ENCODE measurements at places on chromosomes 1 and 21.

GRCh38 chr1:100353988-100354387, 1.7 kb downstream of the CDC14A start:
- no peak for DNase-seq

DNA sequence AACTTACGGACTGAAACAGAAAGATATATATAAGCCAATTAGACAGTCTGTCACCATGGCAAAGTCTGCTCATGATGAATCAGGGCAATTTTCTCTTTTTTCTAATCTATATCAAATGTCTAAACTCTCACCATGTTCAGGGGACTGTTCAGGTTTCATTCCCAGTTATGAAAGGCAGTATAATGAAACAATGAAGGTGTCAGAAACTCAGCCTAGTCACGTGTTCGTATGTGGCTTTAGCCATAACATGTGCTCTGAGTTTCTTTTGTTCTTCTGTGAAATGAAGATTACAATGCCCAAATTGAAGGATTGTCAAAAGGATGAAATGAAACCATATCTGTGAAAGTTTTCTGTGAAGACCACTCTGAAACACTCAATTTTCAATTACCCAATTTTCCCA, 392.9 kb downstream of the DSCAM start:
- DNase-seq = no peak

GRCh38 chr1:116411784-116412479, 38.9 kb downstream of the ATP1A1 start:
- DNase-seq = no peak

- DNase-seq = no peak
Observed at GRCh38 chr1:115706587-115707425, 61.7 kb downstream of the CASQ2 start.

DNA sequence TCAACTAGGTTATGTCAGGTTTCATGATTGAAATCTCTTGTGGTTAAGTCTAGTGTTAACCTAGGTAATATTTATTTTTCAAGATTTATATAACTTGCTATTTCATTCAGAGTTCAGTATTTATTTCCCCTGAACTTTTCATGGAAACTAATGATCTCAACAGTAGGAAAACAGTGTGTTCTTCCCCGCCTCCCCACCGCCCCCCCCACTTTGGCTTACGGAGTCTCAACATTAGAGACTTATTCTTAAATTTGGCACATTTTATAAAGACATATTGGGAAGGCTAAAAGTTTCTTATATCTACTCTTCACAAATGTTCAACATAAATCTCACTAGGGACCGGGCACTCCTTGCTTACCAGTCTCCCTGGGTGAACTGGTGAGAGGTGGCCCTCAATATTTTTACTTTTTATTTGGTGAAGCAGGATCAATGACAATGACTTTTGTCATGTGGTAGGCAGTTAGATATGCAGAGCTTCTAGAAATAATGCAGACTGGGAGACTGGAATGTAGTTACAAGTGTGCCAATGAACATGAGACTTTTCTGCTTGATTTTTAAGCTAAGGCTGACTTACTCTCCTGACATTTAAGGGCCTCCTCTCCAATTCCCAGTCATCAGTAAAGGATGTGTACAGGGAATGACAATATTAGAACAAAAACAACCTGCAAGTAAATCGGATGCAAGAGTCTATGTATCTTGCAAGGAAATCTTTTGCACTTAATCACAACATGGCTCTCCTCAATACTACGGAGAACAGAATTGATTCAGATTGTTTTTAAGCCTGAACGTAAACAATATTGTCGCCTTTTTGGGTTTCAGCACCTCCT, 1.7 kb upstream of the MAN1A2 start:
- DNase-seq = no peak

- DNase-seq = no peak
Observed at GRCh38 chr1:88433556-88433955, 250.5 kb upstream of the PKN2 start.

DNA sequence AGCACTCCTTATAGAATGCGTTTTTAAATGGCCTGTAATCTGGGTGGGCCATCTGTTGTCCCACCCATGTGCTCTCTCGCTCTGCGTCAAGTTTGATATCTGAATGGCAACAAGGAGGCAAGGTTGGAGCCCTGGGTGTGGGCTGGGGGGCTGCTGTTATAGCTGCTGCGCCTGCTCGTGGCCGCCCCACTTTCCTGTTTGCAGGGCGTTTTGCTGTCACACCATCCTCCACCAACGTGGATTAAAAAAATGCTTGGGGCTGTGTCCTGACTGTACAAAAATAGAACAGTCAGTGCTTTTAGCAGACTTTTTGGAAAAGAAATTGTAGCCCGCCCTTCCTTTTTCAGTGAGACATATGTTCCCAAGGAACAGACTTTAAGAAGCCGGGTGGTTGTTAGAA, 25.4 kb downstream of the UMODL1 start:
- no peak for DNase-seq

GRCh38 chr1:173190101-173190936, 16.8 kb downstream of the TNFSF4 start:
- DNase-seq = no peak

- DNase-seq = no peak
Observed at GRCh38 chr1:155608888-155609225, 1.2 kb upstream of the MSTO1 start.

DNA sequence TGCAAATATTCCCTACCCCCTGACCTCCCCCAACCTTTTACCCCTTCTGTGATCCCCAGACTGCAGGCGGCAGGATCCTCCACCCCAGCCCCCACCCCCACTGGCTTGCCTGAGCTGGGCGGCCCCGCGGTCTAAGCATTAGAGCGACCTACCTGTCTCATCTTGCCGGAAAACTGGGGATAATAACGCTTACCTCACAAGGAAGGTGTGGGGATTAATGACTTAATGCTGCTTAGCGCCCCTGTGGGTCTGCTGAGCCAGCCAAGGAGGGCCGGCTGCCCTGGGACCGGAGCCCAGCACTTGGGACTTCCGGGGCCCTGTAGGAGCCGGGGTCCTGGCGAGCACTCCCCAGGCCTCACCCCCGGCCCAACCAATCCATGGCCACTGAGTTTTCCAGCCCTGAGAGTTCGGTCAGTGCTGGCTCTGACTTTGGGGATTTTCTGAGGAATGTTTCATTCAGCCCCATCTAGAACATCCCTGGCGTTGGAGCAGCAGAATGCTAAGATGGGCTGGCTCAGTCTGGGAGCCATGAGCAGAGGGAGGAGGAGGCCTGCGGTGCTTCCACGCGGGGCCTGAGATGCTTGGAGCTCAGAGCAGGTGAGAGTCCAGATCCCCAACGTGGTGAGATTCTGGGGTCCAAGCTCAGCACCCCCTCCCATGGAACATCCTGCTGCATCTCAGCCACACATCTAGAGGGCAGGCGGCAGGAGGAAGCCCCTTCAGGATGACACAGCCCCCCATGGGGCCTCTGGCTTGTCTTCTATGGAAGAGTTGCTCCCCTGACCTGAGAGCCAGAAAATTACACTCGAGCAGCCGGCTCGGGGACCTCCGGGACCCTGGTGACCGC, 97.9 kb downstream of the RIPK4 start:
- DNase-seq = no peak

DNA sequence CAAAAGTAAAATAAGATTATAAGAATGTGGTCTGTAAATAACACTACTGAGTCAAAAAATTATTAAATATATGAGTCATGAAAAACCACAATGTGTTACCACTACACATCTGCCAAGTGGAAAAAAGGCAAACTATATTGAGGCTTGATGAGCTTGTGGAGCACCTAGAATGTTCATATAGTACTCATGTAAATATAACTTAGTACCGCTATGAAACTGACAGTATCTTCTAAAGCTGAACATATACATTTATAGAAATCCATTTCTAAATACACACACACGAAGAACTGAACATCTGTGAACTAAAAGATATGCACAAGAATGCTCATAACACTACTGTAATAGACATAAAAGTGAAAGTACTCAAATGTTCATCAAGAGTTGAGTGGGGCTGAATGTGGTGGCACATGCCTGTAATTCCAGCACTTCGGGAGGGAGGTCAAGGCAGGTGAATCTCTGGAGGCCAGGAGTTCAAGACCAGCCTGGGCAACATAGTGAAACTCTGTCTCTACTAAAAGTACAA, 18.5 kb upstream of the GBP3 start:
- peak; percentile 32 for DNase-seq

DNA sequence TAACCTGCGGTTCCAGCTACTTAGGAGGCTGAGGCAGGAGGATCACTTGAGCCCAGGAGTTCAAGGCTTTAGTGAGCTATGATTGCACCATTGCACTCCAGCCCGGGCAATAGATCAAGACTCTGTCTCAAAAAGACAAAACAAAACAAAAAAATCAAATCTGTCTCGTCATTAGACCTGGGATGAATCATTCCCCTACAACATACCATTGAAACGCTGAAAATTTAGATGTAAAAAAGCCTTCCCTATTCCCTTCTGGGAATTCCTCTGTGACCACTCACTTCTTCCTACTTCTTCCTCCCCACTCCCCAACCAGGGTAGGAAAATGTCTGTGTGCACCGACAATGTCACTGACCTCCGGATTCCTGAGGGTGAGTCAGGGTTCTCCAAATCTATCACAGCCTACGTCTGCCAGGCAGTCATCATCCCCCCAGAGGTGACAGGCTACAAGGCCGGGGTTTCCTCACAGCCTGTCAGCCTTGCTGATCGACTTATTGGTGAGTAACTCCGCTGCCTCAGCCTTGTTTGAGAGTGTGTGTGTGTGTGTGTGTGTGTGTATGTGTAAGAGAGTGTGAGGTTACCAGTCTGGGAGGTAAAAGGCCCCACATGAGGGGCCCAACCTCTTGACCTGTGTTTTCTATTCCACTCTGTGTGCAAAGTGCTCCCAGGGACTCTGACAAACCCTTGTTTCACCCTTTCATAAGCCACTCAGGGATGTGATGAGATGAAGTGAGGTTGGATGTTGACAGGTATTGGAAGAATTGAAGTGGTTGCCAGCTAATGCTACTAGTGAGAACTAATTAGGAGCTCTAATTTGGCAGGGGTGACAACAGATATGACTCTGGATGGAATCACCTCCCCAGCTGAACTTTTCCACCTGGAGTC, 16.3 kb upstream of the SARS1 start:
- no peak for DNase-seq

- DNase-seq = no peak
Observed at GRCh38 chr1:90783181-90783580, 66.1 kb upstream of the BARHL2 start.

DNA sequence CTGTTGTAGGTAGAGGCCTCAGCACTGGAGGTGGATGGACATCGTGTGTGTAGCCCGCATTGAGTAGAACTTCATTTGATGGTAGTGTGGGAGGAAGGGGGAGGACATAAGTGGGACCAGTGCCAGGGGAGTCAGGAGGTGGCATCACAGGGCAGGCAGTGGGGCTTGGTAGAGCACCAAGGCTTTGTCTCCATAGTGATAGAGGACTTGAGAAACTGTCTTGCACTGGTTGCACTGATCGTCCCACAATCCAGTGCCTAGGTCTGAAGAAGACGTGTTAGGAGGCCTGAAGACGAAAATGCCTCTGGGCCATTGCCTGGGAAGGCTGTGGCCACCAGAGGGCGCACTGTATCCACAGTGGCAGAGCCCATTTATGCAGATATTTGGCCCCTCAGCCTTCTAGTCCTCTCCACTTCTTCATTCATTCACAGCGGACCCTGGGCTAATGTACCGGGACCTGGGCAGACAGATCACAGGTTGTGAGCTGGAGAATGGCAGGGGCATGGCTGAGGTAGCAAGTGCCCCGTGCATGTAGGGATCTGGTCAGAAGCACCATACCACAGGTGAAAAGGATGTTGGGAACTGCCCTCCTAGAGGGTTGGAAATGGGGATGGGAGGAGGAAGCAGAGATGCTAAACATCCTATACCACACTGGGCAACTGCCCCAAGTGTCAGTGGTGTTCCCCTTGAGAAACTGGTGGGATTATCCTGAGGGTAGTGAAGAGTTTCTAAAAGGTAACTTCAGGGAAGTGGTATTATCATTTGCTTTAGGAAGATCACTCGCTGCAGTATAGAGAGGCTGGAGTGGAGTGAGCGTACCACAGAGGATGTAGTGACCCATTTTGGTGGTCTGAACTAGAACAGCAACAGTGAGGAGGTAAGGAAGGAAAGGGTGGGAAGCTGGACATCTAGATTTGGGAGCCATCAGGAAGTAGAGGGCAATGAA, 95.3 kb downstream of the PIK3R3 start:
- DNase-seq = peak; percentile 90

DNA sequence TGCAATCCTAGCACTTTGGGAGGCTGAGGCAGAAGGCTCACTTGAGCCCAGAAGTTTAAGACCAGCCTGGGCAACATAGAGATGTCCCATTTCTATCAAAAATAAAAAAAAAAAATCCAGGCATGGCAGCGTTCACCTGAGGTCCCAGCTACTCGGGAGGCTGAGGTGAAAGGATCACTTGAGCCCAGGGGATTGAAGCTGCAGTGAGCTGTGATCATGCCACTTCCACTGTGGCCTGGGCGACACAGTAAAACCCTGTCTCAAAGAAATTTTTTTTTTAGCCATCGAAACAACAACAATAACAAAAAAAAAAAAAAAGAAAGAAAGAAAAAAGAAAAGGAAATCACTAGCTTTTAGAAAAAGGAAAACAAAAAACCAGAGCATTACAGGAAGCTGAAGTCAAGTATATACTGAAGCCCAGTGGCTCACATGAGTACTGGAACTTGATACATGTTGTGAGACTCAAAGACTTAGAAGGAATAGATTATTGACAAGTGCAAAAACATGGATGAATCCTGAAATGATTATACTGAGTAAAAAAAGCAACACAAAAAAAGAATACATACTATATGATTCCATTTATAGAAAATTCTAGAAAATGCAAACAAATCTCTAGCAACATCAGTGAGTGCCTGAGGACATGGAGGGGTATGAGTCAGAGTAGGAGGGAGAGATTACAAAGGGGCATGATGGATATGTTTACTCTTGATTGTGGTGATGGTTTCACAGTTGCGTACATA, 6.1 kb upstream of the RABGAP1L start:
- no peak for DNase-seq

GRCh38 chr1:220732137-220732536, 16.0 kb upstream of the MTARC2 start:
- DNase-seq = no peak

DNA sequence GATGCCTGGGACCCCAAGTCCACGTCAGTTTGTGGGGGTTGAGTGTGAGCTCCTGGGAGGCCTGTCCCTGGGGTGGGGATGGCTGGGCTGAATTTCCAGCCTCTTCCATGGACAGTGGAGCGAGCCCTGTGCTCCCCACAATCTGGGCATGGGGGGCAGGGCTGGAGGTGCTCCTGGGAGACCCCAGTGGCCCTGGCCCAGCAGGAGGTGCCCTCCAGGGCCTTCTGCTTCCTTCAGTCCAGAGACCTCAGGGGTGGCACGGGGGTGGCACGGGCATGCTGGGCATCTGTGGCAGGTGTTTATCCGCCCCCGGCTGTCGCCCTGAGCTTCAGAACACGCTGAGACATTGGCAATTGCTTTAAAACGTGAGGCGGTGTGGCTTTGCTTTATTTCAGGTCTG, 40.9 kb downstream of the MORN1 start:
- DNase-seq = no peak

- DNase-seq = no peak
Observed at GRCh38 chr1:41158147-41158875, 83.8 kb downstream of the SCMH1 start.

GRCh38 chr1:111347026-111347425, 56.4 kb downstream of the CHIA start:
- no peak for DNase-seq

Data from stimulated activated CD4-positive, alpha-beta T cell treated with anti-CD3 and anti-CD28 coated beads, Interleukin-2, amount 100 ng/mL, for 24 hours (primary cell).